ENCODE measurements at places on chromosomes 11 and 22.
A peak's percentile ranks its signal among the peaks of the same experiment; 100 is the strongest.

DNA sequence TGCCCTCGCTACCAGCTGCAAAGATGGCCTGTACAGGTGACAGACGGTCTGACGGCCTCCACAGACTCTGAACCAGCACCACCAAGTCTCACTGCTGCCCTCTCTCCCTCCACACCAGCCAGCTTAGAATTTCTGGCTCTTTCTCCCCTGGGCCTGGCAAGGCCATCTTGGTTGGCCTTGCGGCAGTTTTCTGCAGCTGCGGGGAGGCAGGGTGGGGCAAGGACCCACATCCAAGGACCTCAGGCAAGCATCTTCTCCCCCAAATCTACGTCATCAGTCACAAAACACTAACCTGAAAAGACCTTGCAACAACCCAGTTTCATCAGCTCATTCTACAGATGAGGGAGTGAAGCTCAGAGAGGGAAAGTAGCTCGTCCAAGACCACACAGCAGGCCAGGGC, 11.7 kb upstream of the POLDIP3 start:
- DNase-seq: no peak

GRCh38 chr11:60910281-60910687, 3.7 kb upstream of the TMEM109 start:
- no peak for DNase-seq

GRCh38 chr22:37633625-37634416, 5.6 kb upstream of the SH3BP1 start:
- DNase-seq: no peak

DNA sequence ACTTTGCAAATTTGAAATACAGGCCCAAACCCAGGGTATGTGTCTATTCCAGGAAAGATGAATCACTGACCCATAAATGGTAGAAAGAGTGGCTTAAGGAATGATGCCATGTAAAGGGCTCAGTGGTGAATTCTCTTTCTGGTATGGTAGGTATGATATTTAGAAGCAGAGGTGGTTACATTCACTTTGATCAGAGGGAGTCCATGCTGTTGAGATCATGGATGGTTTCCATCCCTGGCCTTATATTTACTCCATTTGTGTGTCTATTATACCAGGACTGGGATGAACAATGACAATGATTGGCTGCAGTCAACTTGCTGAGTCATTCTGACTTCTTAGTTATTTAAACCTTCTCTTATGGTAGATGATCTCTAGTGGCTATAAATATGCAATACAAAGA, 419.8 kb upstream of the LRRC4C start:
- no peak for DNase-seq

- no peak for DNase-seq
Observed at GRCh38 chr11:69361466-69361865, 67.5 kb downstream of the MYEOV start.

- DNase-seq: no peak
Observed at GRCh38 chr11:78259777-78260487, 71.2 kb downstream of the USP35 start.

GRCh38 chr11:1197886-1198560, 24.8 kb upstream of the MUC5B start:
- DNase-seq: no peak

DNA sequence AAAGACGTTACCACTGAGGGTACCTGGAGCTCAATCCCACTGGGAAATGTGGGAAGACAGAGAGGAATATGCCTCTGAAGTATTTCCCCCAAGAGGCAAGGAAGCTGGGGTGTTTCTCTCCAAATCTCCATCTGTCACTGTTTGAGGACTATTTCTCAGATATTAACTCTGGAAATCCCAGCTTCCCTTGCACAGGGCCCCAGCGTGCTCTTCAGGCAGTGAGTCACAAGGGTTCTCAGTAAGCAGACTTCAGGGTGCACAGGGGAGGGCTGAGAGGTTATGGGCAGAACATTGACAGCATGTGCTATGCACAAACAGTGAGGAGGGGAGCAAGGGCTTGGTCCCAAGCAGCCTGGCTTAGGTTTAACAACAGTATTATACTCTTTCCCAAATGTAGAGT, 60.9 kb upstream of the EED start:
- DNase-seq: no peak

GRCh38 chr11:1433568-1433967, 43.8 kb downstream of the BRSK2 start:
- DNase-seq: no peak

GRCh38 chr11:46280706-46281105, 3.2 kb downstream of the CREB3L1 start:
- DNase-seq: no peak

DNA sequence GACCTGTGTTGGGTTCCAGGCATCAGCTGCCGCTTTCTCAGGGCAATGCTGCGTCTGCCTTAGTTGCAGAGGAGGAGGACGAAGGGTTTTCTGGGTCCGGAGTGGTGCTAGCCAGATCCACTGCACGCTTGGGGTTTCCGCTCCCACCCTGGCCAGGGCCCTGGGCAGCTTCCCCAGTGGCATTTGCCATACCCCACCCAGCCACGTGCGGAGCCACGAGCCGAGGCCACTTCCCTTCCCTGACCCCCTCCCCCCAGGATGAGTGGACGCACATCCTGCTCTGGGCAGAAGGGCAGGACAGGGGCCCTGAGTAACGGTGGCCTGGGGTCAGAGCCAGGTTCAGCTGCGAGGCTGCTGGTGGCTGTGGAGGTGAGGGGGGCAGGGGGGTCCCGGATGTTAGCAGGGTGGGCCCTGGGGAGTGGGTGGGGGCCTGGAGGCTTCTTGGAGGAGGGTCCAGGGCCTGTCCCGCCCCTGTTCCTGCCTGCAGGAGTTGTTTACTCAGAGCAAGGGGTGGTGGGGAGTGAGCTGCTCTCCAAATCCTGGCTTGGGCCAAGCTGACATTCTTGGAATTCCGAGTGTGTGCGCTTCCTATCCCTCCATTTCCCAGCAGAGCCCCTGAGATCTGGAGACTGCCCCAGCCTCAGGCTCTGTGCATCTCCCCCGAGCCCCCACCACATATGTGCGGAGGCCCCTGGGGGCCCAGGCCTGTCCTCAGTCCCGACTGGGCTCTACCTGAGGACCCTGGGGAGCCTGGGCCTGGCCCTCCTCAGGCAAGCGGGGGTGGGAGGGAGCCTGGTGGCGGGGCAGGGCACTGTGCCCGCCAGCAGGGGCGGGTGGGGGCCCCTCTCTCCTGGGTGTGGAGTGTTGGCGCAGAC, 1.4 kb downstream of the TSPAN4 start:
- DNase-seq: no peak

DNA sequence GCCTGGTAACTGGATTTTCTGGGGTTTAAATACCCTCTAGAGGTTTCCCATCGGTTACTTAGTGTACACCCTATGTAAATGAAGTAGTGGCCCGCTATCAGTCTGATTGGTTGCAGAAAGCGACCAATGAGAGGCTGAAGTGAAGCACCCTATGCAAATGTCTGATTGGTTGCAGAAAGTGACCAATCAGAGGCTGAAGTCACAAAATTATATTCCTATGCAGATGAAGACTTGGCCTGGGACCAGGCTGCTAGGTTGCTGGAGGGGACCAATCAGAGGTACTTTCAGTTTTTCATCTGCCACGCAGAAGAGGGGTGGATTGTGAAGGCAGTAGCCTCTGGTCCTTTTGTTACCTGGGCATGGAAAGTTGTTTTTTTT, 134.8 kb downstream of the TBC1D22A start:
- no peak for DNase-seq

- no peak for DNase-seq
Observed at GRCh38 chr11:70226183-70226582, 23.1 kb downstream of the FADD start.

- no peak for DNase-seq
Observed at GRCh38 chr11:13207270-13207664, 70.3 kb upstream of the BMAL1 start.

- DNase-seq: peak; percentile 7
Observed at GRCh38 chr11:10076458-10077141, 217.4 kb downstream of the SBF2 start.

- no peak for DNase-seq
Observed at GRCh38 chr11:115190196-115190595, 314.0 kb downstream of the CADM1 start.

GRCh38 chr11:41031551-41032060, 427.8 kb downstream of the LRRC4C start:
- no peak for DNase-seq

- DNase-seq: no peak
Observed at GRCh38 chr11:67083786-67084366, 27.2 kb downstream of the RHOD start.

DNA sequence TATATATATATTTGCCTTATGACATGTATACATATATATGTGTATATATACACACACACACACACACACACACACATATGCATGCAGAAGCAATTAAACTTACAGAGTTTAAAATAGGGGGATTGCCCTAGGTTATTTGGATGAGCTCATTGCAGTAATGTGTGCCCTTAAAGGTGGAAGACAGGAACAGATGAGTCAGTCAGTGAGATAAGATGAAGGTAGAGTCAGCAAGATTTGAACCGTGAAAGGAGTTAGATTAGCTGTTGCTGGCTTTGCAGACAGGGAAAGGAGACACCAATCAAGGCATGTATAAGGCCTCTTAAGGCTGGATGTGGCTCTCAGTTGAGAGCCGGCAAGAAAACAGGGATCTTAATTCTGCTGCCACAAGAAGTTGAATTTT, 902.4 kb upstream of the RAG2 start:
- DNase-seq: no peak

DNA sequence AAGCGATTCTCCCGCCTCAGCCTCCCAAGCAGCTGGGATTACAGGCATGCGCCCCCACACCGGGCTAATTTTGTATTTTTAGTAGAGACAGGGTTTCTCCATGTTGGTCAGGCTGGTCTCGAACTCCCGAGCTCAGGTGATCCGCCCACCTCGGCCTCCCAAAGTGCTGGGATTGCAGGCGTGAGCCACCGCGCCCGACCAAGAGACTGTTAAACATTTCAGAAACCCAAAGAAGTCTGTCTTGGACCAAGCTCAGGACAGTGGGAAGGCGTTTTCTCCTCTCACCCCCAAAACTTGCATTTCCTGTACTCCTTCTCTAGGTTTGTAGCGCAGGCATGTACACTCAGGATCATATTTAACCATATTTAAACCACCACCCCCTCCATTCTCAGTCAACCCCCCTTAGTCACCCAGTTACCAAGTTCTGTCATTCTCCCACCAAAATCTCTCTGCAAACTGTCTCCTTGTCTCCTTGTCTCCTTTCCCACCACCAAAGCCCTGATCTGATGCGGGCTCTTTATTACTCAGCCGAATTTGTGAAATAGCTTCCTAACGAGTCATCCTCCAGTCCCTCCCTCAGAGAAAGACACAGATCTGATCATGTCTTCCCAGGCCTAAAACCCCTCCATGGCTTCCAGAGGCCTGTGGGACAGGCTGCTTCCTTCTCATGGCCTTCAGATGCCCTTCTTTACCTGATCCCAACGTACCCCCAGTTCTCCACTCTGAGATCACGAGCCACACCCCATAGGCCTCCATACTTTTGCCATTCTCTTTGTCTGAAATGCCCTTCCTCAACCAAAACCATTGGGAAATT, 29.0 kb upstream of the CREB3L1 start:
- DNase-seq: no peak

Data from activated CD4-positive, alpha-beta T cell treated with anti-CD3 and anti-CD28 coated beads for 4 hours (primary cell).